ENCODE measurements at places on chromosomes 16 and 17.

DNA sequence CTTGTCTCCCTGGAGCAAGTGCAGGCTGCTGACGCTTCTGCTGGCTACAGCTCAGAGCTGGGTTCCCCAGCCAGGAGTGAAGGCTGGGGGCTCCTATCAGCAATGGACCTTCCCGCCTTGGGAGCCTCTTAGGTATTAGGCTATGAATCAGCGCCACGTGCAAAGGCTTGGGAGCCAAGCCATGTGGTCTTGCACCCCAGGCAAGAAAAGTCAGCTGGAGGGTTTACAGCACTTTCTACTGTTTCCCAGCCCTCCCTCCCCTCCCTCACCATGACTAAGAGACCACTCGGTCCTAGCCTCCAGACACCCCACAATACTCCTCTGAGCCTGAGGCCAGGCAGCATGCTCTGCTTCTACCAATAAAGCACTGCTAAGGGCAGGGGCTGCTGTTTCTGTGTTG, 12.3 kb downstream of the EPX start:
- no peak for DNase-seq

GRCh38 chr17:43983515-43984411, 20.7 kb upstream of the NAGS start:
- no peak for DNase-seq

DNA sequence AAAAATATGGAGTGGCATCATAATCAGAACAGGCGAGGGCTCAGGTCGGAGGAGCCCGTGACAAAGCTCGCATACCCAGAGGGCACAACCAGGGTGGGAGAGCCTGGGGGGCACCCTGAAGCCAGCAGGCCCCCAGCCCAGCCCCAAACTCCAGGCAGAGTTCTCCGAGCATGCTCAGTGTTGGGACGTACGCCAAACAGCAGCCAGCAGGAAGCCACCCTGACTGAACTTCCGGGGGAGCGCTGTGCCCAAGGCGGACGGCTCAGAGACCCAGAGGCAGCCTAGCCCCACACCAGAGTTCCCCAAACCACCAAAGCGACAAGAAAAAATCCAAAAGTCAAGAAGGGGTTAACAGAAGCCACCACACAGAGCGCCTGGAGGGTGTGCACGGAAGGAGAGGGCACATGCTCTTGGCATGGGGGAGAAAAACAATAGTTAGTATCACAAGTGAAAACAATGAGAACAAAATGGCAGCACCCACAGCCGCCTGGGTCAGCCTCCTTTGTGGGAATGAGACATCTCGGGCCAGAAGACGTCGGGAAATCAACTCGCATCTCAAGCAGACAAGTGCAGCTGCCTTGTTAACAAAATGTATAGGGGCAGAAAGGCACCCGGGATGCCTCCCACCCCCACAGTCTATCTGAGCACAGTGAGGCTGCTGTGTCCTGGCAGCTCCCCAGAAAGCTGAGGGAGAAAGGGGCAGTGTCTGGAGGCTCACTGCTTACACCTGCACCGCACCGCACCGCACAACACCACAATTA, 11.9 kb downstream of the EXOC7 start:
- no peak for DNase-seq

GRCh38 chr16:16817196-16817595, 438.3 kb downstream of the NPIPA7 start:
- DNase-seq, result no peak

DNA sequence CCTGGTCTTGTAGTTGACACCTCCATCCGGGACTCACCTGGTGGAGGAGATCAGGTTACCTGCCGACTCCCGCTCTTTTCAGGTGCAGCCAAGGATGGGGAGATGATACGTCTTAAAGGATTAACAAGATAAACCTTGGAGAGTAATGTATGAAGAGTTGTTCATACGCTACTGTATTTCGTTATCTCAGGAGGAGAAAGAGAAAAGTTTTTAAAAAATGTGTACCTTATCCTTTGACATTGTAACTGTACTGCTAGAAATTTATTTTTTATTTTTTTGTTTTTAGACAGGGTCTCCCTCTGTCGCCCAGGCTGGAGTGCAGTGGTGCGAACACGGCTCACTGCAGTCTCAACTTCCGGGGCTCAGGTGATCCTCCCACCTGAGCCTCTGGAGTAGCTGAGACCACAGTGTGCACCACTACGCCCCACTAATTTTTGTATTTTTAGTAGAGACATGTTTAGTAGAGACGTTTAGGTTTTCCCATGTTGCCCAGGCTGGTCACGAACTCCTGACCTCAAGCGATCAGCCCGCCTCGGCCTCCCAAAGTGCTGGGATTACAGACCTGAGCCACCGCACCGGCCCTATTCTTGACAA, 764 bp upstream of the SMURF2 start:
- DNase-seq, result no peak

- peak; percentile 2 for DNase-seq
Observed at GRCh38 chr16:11224096-11224893, 31.7 kb downstream of the SOCS1 start.

DNA sequence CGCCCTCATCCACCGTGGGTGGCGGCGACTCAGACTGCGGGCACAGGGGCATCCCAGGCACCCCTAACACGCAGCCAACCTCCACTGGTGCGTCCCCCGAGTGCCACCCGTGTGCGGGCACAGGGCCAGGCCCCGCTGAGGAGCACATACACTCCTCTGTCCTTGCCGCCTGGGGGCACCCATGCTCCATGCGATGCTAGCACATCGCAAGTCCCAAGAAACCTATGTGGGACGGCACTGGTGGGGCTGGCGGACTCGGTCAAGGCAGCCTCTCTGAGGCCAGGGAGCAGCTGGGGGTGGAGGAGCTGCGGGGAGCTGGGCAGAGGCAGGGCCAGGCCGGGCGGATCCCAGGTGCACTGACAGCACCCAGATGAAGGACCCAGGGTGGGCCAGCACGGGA, 4.0 kb downstream of the ZNF598 start:
- no peak for DNase-seq

- no peak for DNase-seq
Observed at GRCh38 chr16:68590201-68590994, 51.3 kb downstream of the ZFP90 start.

GRCh38 chr17:864315-864714, 82.2 kb downstream of the MRM3 start:
- no peak for DNase-seq

GRCh38 chr17:37177254-37177870, 198.4 kb upstream of the C17orf78 start:
- no peak for DNase-seq

DNA sequence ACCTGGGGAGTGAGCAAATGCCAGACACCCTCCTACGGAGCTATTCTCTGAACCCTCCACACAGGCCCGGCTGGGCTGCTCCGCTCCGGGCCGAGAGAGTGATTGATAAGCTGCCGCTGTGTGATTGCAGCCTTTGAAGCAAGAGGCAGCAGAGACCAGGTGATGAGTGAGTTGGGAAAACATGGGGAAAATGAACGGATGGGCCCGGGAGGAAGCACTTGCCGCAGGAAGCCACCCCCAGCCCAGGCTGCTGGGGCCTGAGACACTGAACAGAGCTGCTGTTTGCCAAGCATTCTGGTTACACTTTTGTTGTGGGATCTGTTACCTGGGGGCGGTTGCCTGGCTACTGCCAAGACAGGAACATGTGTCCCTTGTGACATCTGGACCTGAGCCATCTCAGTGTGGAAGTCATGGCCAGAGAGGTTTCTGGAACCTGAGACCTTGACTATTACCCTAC, 46.4 kb upstream of the KLHDC4 start:
- no peak for DNase-seq

- DNase-seq, result peak; percentile 89
Observed at GRCh38 chr16:87853411-87854052, 15.8 kb downstream of the SLC7A5 start.

- DNase-seq, result no peak
Observed at GRCh38 chr16:346587-346986, 5.9 kb downstream of the AXIN1 start.

GRCh38 chr16:616733-617586, 13.8 kb upstream of the WFIKKN1 start:
- DNase-seq, result no peak

DNA sequence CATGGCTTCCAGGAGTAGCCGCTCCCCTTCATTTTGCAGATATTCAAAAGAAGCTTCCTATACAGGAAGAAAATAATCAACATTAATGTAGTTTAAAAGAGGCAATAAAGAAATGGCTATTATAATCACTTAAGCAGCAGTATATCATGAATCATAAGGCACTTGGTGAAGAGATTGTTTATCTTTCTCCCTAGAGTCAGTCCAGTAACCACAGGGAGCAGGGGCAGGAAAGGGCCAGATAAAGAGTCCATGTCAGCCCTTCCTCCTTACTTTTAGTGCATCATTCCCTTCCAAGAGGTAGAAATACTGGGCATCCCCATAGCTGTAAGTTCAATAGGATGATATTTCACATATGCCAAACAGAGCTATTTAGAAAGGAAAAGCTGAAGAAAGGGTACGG, 184.6 kb upstream of the C17orf78 start:
- DNase-seq, result no peak

DNA sequence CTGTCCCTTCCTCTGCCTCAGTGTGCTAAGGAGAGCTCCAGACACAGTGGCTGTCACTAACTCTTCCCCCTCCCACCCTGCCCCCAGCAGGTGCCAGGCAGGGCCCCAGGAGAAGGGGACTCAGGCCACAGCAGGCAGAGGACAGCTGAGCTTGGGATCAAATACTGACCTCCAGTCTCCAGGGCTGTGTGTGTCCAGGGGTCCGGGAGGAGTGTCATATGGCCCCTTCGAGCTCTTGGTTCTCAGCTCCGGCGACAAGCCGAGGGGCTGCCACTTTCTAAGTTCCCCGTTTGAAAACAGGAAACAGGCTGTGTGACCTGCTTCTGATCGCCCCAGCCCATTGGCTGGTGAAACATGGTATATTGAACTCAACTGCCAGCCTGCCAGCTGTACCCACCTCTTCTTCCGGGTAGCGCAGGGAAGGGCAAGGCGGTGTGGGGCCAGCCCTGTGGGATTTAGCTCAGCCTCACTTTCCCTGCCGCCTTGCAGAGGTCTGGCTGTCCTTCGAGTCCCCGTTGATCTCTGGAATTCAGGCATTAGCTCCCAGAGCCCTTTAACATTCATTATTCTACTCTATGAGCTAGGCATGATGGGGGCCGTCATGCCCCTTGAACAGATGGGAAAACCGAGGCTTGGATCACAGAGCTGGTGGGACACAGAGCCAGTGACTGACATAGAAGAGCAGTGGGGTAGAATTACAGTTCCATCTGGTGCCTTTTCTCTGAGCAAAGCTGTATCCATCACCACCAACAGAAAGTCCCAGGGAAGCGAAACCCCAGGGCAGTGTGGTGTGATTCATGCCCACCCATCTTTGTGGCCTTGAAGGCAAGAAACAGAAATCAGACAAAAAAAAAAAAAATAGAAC, at the start of gene SNX20:
SNX20 (minus strand) TSS at position 292 of the 865 bp plus-strand sequence. CDS start 3,786 bp downstream, outside the sequence.
- DNase-seq, result no peak

DNA sequence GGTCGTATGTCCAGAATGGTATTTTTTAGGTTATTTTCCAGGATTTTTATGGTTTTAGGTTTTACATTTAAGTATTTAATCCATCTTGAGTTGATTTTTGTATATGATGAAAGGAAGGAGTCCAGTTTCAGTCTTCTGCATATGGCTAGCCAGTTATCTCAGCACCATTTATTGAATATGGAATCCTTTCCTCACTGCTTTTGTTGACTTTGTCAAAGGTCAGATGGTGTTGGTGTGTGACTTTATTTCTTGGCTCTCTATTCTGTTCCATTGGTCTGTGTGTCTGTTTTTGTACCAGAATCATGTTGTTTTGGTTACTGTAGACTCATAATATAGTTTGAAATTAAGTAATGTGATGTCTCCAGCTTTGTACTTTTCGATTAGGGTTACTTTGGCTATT, 26.4 kb upstream of the TEKT1 start:
- no peak for DNase-seq

GRCh38 chr17:38815576-38816193, 9.4 kb downstream of the CWC25 start:
- DNase-seq, result no peak

DNA sequence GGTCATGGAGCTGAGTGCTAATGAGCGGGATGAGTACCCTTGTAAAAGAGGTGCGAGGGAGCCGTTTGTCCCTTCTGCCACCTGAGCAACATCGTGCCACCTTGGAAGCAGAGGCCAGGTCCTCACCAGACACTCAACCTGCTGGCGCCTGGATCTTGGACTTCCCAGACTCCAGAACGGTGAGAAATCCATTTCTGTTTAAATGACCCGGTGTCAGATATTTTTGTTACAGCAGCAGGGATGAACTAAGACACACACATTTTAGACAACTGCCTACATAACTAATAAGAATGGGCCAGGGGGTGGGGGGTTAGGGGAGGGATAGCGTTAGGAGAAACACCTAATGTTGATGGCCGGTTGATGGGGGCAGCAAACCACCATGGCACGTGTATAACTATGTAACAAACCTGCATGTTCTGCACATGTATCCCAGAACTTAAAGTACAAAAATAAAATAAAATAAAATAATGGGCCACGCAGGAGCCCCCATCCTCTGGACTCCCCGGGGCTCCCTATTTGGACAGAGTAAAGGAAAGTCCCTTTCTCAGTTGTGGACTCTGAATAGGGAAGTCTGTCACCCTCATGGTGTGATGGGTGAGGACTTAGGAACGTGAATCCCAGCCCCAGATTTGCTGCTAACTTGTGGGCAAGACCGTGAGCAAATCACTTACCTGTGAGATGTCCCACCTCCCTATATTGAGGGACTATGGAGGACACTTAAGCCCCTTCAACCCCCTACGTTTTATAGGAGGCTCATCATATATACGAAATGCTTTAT, 60.6 kb upstream of the DNAH17 start:
- DNase-seq, result no peak

- no peak for DNase-seq
Observed at GRCh38 chr16:13332713-13333255, 431.4 kb downstream of the SHISA9 start.

GRCh38 chr17:4199818-4200402, 56.9 kb downstream of the CYB5D2 start:
- DNase-seq, result no peak

GRCh38 chr16:14527411-14528044, 102.5 kb downstream of the PARN start:
- DNase-seq, result no peak

DNA sequence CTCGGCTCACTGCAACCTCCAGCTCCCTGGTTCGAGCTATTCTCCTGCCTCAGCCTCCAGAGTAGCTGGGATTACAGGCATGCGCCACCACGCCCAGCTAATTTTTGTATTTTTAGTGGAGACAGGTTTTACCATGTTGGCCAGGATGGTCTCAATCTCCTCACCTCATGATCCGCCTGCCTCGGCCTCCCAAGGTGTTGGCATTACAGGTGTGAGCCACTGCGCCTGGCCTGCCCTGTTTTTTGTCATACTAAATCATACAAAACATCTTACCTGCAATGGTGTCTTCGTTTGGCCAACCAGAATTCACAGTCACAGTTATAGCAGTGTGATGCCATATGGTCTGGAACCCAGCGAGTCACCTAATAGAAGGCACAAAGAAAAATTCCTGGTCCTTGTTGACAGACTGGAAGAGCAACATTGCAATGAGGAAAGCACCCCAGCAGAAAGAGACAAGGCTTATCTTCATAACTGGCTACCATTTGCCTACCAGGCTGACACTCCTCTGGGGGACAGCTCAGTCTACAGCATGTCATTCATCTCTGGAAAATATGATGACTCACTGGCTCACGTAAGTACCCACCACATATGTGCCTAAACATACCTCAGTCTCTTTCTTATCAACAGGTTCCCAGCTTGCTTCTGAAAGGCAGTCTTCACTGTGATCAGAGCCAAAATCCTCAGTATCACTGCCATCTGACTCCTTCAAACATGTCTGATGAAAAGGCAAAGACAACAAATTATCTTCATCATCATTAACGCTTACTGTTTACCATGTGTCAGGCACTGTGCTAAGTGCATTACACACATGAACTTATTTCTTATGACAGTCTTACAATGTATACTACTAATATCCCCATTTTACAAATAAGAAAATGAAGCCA, 4.3 kb upstream of the HSF5 start:
- DNase-seq, result no peak

Data from C1 segment of cervical spinal cord (tissue), 14 donors.